GM13977 (cell line): ENCODE measurements at places on chromosomes 7 and 10.

GRCh38 chr7:127383123-127383835 lies 9.2 kb downstream of the ZNF800 start:
- no peak for DNase-seq

- DNase-seq: no peak
Observed at GRCh38 chr10:101683276-101683675, 11.7 kb downstream of the FBXW4 start.

- peak; percentile 74 for DNase-seq
Observed at GRCh38 chr7:24715661-24716479, 41.4 kb downstream of the GSDME start.

GRCh38 chr7:36748017-36748487 lies 23.8 kb upstream of the AOAH start:
- DNase-seq: no peak

GRCh38 chr10:47206449-47207280 lies 93.3 kb upstream of the GDF10 start:
- DNase-seq: no peak

- no peak for DNase-seq
Observed at GRCh38 chr7:157616426-157616825, 279.6 kb downstream of the DNAJB6 start.

DNA sequence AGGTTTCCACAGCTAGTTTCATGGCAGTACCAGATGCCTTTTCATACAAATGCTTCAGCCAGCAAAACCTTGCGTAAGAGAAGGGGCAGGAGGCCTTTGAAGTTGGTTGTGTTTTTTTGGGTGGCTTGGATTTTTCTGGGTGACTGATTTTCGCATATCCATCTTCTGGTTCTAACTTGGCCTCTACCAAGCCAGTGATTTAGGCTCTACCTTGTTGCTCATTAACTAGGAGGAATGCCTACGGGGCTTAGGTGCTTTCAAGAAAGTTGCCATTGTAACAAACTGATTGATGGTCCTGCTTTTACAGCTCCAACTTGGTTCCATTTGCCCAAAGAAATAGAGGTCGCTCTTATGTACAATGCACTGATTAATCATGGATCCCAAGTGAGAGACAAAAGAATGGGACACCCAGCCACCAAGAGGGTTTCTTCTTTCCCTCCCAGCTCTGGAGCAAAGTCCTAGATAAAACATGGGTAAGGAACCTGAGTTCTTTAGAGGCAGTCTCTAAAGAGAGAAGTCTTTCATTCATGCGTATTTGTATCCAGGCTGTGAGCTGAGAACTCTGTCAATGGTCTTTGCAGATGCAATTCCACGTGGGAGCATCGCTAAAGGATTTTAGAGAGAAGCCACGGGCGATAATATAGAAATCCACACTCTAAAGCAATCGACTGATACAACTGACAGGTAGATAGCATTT lies 92.1 kb upstream of the FGFR2 start:
- DNase-seq: no peak

- DNase-seq: no peak
Observed at GRCh38 chr7:155774947-155775346, 37.3 kb downstream of the SHH start.

DNA sequence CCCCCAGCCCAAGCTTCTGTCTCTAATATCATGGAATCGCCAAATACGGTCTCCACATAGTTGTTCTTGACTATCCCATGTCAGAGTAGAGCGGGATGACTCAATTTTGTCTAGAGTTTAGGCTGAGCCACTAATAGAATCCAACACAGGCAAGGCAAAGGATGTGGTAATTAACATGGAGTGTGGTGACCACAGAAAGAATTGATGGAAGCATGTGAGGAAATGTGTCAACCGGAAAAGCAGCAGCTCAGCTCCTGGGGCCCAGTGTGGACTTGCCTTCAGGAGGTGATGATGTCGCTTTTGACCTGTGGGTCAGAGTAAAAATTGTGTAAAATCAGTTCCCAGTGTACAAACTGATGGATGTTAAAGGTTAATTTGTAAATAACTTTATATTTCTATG lies 139.3 kb upstream of the KLF6 start:
- no peak for DNase-seq

- no peak for DNase-seq
Observed at GRCh38 chr10:49688920-49689319, 9.5 kb downstream of the C10orf53 start.

- DNase-seq: peak; percentile 8
Observed at GRCh38 chr10:21972584-21972983, 30.9 kb downstream of the DNAJC1 start.
